Bronchus fibroblast of lung (primary cell): ENCODE measurements at places on chromosomes 2 and 18. TPM values are rescaled to one million over a fixed set of nuclear protein-coding genes. Genes with fewer than 3 reads are reported as not detected.

DPYSL5 gene
- total RNA-seq: not detected in 2 replicates

RESP18 gene
- not detected in 2 replicates for total RNA-seq

SPC25 gene
- 12.9 and 14.8 TPM in 2 replicates for total RNA-seq

CYP1B1 gene
- total RNA-seq: 81.6 and 86.6 TPM in 2 replicates

PRKRA gene
- total RNA-seq: 47.4 and 55.0 TPM in 2 replicates

SLC9A2 gene
- not detected in 2 replicates for total RNA-seq

HOXD4 gene
- not detected in 2 replicates for total RNA-seq

GPAT2 gene
- total RNA-seq: 2.4 and 2.5 TPM in 2 replicates

CXXC1 gene
- total RNA-seq: 43.6 and 46.9 TPM in 2 replicates

CNRIP1 gene
- 61.2 and 62.9 TPM in 2 replicates for total RNA-seq

MC4R gene
- 0.15 TPM in 1 of 2 replicates, not detected in the other for total RNA-seq

THADA gene
- total RNA-seq: 16.3 and 16.4 TPM in 2 replicates

ANO7 gene
- under 0.01 and 0.30 TPM in 2 replicates for total RNA-seq

VPS54 gene
- total RNA-seq: 11.0 and 14.3 TPM in 2 replicates

SERPINB4 gene
- total RNA-seq: not detected in 2 replicates

CD8A gene
- total RNA-seq: not detected in 2 replicates

ITSN2 gene
- 9.2 and 14.5 TPM in 2 replicates for total RNA-seq

APLF gene
- total RNA-seq: 1.6 and 2.2 TPM in 2 replicates

PDCD1 gene
- not detected in 2 replicates for total RNA-seq

FZD7 gene
- total RNA-seq: 30.6 and 31.8 TPM in 2 replicates

CAPN10 gene
- total RNA-seq: 16.8 and 19.8 TPM in 2 replicates

GORASP2 gene
- 104 and 111 TPM in 2 replicates for total RNA-seq

REG1B gene
- not detected in 2 replicates for total RNA-seq

DPP10 gene
- not detected in 2 replicates for total RNA-seq

ELAC1 gene
- total RNA-seq: 6.6 and 7.4 TPM in 2 replicates

SULT1C3 gene
- not detected in 2 replicates for total RNA-seq

RPS27A gene
- total RNA-seq: 1,202 and 1,279 TPM in 2 replicates

NDC80 gene
- 23.0 and 33.0 TPM in 2 replicates for total RNA-seq

SLC39A10 gene
- 41.2 TPM in 2 replicates for total RNA-seq

RNF144A gene
- 2.8 and 3.0 TPM in 2 replicates for total RNA-seq

ALLC gene
- total RNA-seq: not detected in 2 replicates

MALL gene
- 6.7 and 9.8 TPM in 2 replicates for total RNA-seq

DNAJC5G gene
- total RNA-seq: not detected in 2 replicates

MDH1B gene
- total RNA-seq: 0.34 and 0.45 TPM in 2 replicates

POTEF gene
- not detected in 2 replicates for total RNA-seq

TUBB8B gene
- total RNA-seq: not detected in 2 replicates
